Camera-type eye (tissue), 1 donor: ENCODE measurements at places on chromosomes 7 and 10. TPM values are rescaled to one million over a fixed set of nuclear protein-coding genes. Genes with fewer than 3 reads are reported as not detected.

Gene MINDY3
- 65.4 TPM for total RNA-seq

Gene PVRIG
- 0.33 TPM for total RNA-seq

Gene TMEM196
- 9.7 TPM for total RNA-seq

Gene EBLN1
- total RNA-seq: not detected

Gene C10orf53
- not detected for total RNA-seq

Gene RASA4B
- total RNA-seq: 42.7 TPM

Gene XRCC2
- 5.3 TPM for total RNA-seq

Gene CFAP69
- total RNA-seq: 29.0 TPM

Gene PILRA
- total RNA-seq: 1.8 TPM

Gene SAP25
- not detected for total RNA-seq

Gene RPEL1
- total RNA-seq: not detected

Gene PYROXD2
- 5.9 TPM for total RNA-seq

Gene LRRC4
- total RNA-seq: 4.6 TPM

Gene GIMAP8
- 7.5 TPM for total RNA-seq

Gene PODXL
- total RNA-seq: 42.2 TPM

Gene GJC3
- not detected for total RNA-seq

Gene GHRHR
- not detected for total RNA-seq

Gene SLC39A12
- 18.0 TPM for total RNA-seq

Gene HSPA12A
- total RNA-seq: 35.0 TPM
